ENCODE measurements at places on chromosomes 4 and X.

DNA sequence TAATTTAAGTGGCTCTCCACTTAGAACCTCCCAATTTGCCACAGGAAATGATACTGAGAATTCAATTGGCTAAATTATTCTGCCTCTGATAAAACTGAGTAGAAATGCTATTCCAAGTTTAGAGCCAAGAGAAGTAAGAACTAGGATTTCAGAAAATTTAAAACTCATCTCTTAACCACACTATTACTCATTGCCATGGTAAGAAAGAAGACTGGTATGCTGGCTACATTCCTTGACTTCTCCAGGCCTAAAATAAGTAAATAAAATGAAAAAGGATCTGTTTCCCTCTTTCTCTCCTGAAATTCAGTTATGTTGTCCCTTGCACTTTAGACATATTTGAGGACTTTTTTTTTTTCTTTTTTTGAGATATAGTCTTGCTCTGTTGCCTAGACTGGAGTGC lies 23.3 kb downstream of the ZNF280C start:
- DNase-seq = no peak

DNA sequence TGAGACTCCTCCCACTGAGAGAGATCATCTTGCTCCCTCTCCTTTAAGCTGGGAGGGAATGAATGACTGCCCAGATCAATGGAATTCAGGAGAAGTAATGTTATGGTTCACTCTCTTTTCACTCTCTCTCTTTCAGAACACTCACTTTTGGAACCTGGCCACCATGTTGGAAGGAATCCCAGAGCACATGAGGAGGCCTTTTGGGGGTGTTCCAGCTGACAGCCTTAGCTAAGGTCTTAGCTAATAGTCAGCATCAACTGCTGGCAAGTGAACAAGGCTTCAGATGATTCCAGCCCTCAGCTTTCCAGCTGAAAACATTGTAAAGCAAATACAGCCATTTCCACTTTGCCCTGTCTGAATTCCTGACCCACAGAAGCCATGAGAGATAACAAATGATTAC lies 124.0 kb upstream of the CLNK start:
- DNase-seq = no peak

GRCh38 chr4:160319221-160319867 lies 1216.5 kb downstream of the RAPGEF2 start:
- DNase-seq = no peak

- DNase-seq = no peak
Measured at GRCh38 chr4:41437111-41437536, 100.8 kb upstream of the LIMCH1 start.

- DNase-seq = no peak
Measured at GRCh38 chr4:171983935-171984805, 171.0 kb downstream of the GALNTL6 start.

Data from activated T-helper 9 cell treated with anti-CD3 and anti-CD28 coated beads, Interleukin-2, amount 50 U/mL, for 16 hours (primary cell).